ENCODE measurements at places on chromosomes 2 and 18.

DNA sequence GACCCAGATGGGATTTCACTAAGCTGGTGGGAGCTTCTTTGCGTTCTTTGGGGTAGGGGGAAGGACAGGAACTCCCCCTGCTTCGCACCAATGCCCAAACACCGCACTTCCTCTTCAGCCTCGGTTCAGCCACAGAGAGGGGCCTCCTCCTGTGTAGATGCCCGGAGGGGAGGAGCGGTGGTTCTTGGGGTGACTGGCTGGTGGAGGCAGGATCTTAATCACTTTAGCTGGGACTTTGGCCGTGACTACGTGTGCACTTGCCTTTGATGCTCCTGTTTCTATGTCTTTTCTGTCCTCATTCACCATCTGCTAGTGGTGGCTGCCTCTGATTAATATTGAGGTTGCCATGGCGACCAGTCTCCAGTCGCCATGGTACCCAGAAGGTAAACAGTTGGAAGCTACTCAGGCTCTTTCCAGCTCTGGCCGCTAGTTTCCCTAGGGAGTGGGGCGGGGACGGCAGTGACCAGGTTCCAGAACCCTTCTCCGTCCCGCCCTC is 1.9 kb downstream of the CNGA3 start:
- DNase-seq: no peak

GRCh38 chr2:197311421-197312033 is 947 bp upstream of the ANKRD44 start:
- DNase-seq: no peak

DNA sequence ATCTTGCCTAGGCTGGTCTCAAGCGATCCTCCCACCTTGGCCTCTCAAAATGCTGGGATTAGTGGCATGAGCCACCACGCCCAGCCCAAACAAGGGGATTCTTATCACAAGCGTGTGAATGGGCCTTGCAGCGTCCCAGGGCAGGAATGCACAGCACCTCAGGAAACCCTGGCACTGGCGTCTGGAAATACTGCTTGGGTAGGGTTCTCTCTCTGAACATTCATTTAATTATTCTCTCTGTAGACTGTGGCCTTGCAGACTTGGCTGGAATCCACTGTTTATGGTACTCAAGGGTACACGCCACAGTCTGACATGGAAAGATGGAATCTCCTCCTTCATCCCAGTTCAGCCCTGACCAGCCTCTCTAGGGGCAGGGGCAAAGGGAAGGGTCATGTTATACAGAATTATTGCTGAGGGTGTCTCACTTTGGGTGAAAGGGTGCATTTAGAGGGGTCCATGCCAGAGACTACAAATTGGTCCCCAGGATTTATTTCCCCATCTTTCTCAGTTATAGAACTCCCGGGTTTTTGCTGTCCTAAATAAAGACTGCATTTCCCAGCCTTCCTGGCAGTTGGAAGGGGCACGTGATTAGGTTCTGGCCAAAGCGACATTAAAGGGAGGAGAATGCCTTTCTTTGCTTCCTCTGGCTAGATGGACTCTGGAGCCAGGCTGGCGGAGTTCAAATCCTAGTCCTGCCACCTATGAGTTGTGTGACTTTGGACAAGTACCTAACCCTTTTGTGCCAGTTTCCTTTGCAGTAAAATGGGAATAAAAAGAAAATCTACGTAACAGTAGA is 147.2 kb upstream of the HAAO start:
- DNase-seq: no peak

DNA sequence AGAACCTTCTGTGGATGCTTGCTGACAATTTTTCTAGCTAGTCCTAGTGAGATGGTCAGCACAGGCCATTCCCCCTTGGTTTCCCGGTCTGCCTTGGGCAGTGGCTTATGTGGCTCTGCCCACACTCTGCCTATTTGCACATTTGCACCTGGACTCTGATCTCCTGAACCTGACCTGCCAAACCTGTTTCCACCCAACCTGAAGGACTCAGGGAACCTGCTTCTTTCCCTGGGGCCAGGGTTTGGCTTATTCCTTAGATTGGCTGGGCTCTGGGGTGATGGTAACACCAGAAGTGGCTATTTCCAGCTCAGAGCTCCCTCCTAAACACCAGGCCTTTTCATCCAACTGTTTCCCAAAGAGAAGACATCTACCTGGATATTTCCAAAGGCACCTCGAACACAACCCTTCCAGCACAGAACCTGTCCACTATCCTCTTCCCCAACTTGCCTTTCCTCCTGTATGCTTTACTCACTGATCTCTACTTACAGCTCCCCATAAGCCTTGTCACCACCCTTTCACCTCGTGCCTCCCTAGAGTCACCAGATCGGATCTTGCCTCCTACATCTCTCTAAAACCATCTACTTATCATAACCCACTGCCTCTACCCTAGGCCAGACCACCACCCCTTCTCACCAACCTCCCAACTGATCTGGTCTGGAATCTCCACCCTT is 5.8 kb upstream of the MTA3 start:
- no peak for DNase-seq

DNA sequence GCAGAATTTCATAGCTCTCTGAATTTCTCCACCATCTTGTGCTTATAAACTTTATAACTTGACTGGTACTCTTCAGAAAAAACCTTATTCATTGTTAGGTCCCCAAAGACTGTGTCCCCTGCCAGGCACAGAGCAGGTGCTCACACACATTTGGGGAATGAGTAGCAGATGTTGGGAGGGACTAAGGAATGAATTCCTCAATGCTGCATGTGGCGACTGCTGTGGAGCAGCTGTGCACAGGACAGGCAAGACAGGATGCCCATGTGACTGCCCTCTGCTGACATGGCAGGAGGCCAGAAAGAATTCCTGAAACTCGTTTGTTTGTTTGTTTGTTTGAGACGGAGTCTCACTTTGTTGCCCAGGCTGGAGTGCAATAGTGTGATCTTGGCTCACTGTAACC is 122.3 kb upstream of the ITGA6 start:
- DNase-seq: no peak
